ENCODE measurements at places on chromosomes 11 and 22.

DNA sequence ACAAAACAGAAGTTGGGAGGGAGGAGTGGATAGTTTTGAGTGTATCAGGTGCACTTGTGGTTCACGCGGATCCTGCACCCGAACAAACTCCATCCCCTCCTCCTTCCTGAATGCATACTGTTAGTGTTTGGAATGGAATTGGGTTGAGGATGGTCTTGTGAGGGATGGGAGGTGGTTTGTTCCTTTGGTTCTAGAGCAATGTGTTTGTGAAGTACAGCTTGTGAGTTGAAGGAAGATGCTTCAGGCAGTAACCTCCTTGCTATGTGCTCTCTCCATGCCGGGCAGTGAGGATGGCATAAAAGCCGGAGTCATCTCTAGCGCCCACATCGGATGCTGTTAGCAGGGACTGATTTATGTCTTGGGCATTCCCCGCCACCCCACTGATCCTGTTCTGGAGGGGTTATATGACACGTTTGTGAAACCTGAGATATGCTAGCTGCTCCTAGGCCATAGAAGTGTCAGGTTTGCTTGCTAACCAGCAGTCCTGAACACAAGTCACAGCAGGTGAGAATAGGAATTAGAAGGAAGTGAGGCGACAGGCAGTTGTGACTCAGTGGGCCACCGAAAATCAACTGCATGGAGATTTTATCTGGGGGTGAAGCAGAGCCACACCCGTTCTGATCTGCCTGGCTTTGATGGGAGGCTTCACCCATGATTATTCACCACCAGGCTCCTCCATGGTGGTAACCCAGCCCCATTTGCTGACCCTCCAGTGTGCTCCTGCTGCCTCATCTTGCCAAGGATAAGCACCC lies 2.2 kb downstream of the BCR start:
- DNase-seq, result peak; percentile 30

DNA sequence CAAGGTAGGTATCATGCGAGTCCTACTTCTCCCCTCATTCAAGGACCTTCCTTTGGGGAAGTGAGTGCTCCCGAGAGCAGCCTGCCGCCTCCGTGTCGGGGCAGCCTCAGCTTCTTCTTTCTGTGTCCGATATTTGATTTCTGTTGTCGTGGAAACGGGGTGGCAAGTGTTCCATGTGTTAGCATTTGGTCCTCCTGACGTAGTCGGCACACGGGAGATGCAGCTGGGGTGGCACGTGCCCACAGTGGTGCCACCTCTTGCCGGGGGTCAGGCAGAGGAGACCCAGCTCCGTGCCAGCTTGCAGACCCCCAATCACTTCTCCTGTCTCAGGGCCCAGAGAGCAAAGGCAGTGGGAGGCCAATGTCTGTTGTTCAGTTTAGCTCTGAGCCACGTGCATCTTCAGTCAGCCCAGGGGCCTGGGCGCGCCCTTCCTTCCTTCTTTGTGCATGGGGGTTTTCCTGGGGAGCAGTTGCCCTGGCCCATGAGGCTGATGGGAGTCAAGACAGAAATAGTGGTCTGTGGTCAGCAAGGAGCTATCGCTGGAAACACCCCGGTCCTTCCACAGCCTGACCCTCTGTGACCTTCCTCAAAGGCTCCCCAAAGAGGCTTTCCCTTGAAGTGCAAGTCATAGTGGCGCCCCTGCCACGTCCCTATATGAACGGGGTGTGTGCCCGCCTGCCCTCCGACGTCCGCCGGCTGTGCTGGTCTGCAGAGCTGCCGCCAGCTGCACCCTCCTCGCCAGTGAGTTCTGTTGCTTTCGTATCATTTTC lies 44.5 kb downstream of the PARVB start:
- no peak for DNase-seq

- no peak for DNase-seq
Measured at GRCh38 chr11:34603129-34604001, 17.5 kb upstream of the EHF start.

DNA sequence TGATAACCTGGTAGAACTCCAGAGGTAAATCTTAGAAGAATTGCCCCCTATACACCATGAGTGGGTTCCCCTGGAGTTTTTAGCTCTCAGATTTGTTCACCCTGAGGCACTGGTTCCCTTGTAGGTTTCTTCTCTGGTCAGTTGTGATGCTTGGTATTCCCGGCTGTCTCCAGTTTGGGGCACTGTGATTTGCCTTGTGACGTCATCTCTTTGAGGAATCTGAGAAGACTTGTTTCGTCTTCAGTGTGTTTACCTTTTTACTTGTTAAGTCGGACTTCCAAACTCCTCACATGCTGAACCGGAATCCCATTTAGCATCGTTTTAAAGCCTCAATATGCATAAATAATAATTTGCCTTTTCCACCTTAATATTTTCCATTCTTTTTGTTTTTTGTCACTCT lies 54.4 kb downstream of the CECR2 start:
- no peak for DNase-seq

DNA sequence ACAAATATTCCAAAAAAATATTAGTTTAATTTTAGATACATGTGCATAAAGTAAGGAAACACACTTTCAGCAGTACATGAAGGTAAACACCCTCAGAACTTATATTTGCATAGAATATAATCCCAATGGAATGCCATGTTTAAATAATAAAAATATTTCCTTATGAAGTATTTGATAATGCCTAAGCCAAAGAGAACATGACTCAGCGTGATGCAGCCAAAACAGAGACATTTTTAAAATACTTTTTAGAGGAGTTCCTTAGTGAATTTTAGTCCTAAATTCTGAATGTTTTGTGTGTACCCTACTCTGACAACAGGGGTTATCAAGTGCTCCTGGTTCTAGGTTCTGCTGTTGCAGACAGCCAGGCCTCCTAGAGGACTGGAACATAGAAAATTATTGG lies 39.1 kb upstream of the POU2AF2 start:
- peak; percentile 91 for DNase-seq

DNA sequence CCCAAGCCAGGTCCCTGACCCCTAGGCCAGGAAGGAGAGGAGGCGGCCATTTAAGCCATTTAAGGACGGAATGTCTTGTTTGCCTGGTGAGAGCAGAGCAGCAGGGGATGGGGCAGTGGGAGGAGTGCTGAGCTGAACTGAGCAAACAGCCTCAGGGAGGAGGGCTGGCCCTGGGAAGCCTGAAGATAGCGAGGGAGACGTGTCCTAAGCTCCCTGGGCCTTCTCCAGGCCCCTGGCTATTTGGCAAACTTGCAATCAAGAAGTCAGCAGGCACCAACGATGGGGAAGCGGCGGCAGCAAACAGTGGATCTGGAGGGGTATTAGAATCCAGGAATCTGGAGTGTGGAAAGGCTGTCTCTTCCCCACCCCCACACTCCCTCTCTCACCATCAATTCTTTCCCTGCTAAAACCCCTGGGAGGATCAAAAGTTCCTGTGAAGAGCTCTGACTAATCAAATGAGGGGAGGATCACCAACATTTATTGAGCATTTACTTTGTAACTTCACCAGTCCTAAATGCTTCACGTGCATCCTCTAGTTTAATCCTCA lies 8.8 kb downstream of the BCL9L start:
- peak; percentile 88 for DNase-seq

DNA sequence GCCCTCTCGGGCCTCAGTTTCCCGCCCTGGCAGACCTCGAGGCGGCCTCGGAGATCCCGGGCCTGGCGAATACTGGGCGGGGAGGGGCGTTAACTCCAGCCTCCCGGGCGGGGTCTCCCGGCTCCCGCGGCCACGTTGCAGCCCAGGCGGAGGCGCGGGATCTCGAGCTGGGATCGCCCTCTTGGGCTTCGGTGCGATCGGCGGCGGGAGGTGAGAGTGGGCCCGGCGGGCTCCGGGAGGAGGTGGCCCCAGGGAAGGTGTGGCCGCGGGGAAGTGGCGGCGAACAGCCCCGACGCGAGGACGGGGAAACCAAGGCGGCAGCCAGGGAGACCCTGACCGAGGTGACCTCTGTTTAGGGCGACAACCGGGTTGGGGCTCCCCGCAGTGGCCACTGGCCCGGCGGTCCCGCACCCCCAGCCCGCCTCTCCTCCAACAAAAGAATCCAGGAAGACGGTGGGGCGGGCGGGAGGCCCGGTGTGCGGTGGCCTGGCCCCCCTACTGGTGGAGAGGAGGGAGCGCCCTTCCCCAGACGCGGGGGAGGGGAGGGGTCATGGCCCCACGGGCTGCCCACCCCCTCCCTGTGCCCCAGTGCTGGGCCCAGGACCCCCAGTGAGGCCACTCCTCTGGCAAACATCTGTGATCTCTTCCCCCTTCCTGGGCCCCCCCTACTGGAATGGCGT lies at the start of gene PHETA2:
Gene PHETA2 (plus strand): TSS at position 117 of the 680 bp plus-strand sequence. CDS start 3,046 bp downstream, outside the sequence.
- DNase-seq, result peak; percentile 65

DNA sequence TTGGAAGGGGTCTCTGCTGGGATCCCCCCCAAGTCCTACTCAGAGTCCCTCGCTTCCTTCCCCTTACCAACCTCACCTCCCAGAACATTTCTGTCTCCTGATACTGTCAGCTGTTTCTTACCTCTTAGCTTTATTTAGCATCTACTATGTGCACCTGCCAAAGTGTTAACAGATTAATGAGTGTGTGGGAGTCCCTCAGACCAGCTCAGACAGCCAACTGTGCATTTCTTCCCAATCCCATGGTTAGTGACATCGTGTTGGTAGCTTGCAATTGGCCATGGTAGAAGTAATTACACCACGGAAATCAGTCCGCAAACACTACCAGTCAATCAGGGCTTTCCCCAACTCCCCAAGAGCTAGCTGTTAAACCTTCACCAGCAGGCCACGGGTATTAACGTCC lies 150.6 kb downstream of the DSCAML1 start:
- no peak for DNase-seq

- peak; percentile 91 for DNase-seq
Measured at GRCh38 chr11:113632981-113633380, 73.1 kb downstream of the TMPRSS5 start.

DNA sequence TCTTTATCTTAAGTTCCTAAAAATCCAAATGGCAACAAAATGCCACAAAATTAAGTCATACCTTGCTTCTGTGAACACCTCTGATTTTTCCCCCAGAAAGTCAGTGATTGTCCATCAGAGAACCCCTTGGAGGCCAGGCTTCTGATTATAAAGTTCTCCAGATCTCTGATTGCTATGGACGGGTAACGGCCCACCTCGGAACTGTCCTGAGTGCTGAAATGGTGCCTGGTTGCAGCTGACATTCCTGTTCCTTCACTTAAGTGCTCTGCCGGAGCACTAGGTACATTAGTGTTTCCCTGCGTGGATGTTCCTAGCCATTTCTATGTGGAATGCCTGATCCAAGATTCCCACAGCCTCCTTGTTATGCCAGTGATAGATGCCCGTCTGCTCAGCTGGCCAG lies 85.0 kb downstream of the CHST1 start:
- DNase-seq, result peak; percentile 41

- DNase-seq, result no peak
Measured at GRCh38 chr11:74533421-74533820, 39.9 kb upstream of the LIPT2 start.

DNA sequence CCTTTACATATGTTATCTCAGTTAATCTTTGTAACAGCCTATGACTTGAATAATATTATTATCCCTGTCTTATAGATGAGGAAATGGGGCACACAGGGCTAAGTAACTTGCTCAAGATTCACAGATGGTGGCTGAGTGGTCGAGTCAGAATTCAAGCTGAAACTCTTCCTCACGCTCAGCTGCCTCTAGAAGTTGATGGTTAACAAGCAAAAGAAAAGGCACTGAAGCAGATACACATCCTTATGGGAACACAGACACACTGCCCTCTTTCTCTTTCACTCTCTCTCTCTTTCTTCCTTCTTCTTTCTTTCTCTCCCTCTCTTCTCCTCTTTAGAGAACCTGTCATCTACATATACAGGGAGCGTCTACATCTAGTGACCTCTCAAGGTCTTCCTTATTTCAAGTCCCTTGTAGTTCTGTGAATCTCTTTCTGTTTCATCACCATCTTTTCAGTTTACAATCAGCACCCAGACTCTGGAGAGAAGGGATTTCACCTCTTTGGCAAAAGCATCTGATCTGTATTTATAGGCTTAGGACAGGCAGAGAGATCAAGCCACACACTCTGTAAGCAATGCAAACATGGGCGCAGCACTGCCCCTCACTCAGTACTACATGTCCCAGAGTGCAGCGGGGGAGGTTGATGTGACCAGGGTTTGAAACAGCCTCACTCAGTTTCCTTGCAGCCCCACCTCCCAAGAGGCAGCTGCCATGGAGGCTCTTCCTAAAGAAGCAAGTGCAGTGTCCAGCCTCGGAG lies 75.7 kb downstream of the GRAMD1B start:
- DNase-seq, result no peak

DNA sequence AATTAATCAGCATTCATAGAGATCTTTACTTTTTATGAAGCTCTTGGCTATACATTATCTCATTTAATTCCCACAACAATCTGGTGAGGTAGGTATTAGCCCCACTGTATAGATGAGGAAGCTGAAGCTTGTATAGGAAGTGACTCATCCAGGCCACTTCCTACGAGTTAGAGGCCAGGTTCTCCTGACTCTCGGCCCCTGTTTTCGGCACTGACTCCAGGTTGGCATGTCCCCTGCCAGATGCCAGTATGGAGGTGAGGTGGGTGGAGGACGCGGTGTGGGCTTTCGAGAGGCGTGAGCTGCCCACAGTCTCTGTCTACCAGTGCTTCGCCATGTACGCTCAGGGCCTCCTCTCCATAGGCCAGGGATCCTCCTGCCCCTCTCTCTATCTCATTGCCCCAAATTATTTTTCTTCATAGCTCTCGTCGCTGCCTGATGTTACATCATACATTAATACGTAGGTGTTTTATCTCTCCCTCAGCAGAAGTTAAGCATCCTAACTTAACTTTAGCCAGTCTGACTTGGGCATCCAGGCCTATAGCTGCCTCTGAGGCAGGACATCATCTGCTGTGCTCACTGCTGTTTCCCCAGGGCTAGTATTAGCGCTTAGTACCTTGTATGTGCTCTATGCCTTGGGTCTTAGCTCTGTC lies 9.0 kb downstream of the DGAT2 start:
- no peak for DNase-seq

- DNase-seq, result peak; percentile 67
Measured at GRCh38 chr22:24155627-24156140, 25.6 kb upstream of the SUSD2 start.

- DNase-seq, result no peak
Measured at GRCh38 chr22:30435674-30436126, 10.1 kb downstream of the MTFP1 start.

DNA sequence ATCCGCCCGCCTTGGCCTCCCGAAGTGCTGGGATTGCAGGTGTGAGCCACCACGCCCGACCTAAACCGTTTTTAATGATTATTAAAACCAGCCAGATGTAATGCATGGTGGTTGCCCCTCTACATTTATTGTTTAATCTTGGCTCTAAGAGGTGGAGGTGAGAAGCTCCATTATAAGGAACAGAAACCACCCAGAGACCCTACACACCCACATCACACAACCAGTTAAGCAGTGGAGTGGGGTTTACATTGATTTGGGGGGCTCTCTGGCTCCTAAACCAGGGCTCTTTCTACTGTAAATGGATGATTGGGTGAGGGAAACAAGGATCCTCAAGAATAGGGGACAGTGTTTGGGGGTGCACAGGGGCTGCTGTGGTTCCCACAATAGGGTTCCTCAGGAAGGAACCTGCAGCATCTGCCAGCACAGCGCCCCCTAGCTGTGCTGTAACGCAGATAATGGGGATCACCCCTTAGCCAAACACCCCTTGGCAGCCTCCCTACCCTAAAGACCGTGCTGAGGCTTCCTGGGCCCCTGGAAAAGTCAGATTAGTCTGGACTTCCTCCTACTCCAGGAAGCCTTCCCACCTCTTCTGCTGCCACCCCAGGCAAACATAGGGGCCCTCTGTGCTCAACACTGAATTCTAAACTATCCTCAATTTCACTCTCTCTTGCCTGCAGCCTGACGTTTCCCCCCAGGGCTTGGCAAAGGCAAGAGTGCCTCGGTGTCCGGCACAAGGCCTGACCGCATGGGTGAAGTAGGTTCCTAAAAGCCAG lies 2.4 kb downstream of the MPST start:
- peak; percentile 21 for DNase-seq

Data from fibroblast of skin of back (primary cell).